Type B pancreatic cell (in vitro differentiated cells): ENCODE measurements at places on chromosomes 5 and 9. TPM values are rescaled to one million over a fixed set of nuclear protein-coding genes. Genes with fewer than 3 reads are reported as not detected.

SPZ1 gene
- not detected in 2 replicates for total RNA-seq

DNA sequence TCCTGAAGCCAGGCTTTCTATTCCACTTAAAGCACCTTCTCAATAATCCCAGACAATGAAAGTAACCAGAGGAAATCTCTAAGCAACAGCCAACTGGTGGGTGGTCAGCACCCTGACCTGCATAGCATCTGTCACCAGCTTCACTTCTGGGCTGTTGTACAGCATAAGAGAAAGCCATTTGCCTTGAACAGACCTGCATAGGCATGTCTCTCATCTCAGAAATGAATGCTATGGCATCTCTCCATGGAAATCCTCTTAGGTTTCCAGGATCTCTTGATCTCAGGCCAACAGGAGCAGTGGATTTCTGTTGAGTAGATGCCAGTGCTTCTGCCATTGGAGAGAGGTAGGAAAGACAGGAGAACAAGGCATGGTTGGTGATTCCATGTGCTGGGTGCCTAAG is 213.6 kb downstream of the GRIA1 start:
- no peak for DNase-seq
- H3K27ac ChIP-seq = no peak overlapping the region
- H3K36me3 ChIP-seq = no peaks in the 10 kb centered on the region
- H3K27me3 ChIP-seq = no peaks in the 10 kb centered on the region
- no peaks in the 10 kb centered on the region for H3K4me1 ChIP-seq

DNA sequence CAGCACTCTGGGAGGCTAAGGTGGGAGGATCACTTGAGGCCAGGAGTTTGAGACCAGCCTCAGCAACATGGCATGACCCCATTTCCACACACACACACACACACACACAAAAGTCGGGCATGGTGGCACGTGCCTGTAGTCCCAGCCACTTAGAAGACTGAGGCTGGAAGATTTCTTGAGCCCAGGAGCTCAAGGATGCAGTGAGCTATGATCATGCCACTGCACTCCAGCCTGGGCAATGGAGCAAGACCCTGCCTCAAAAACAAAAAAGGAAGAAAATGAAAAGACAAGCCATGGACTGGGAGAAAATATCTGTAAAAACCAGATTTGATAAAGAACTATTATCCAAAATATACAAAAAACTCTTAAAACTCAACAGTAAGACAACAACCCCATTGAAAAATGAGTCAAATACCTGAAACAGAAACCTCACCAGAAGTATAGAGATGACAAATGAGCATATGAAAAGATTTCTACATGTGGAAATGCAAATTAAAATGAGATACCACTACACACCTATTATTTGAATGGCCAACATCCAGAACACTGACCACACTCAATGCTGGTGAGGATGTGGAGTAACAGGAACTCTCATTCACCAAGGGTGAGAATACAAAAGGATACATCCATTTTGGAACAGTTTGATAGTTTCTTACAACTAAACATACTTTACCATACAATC is 24.7 kb downstream of the DNAJA1 start:
- no peak overlapping the region for H3K4me3 ChIP-seq
- DNase-seq = no peak
- no peaks in the 10 kb centered on the region for H3K27me3 ChIP-seq
- peaks cover 2% of the 10 kb centered on the region for H3K4me1 ChIP-seq

GRCh38 chr9:121830441-121831140 is 179.2 kb downstream of the DAB2IP start:
- no peak overlapping the region for H3K4me3 ChIP-seq
- peak; percentile 37 for DNase-seq
- peaks cover 10% of the 10 kb centered on the region for H3K4me1 ChIP-seq
- H3K27me3 ChIP-seq = no peaks in the 10 kb centered on the region
- no peak overlapping the region for H3K27ac ChIP-seq
- no peaks in the 10 kb centered on the region for H3K36me3 ChIP-seq

CDX1 gene
- total RNA-seq = 5.0 and 13.4 TPM in 2 replicates

DNA sequence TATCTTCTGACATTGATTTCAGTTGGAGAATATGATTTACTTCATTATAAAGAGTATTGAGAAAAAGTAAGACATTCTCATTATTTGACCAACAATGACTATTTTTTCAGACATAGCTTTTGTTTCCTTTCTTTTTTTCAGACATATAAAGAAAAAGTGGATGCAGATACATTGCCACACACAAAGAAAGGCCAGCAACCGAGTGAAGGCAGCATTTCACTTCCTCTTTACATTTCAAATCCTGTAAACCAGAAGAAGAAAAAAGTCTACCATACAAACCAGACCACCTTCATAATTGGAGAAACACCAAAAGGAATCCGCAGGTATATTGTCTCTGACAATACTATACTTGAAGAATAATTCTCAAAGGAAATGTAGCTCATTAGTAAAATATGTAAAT is 128.9 kb downstream of the ERCC6L2 start:
- DNase-seq = no peak
- H3K4me1 ChIP-seq = no peaks in the 10 kb centered on the region
- H3K4me3 ChIP-seq = no peak overlapping the region
- no peak overlapping the region for H3K27ac ChIP-seq

PCDHA6 gene
- total RNA-seq = 9.3 and 9.6 TPM in 2 replicates

GRCh38 chr9:125965477-125965876 is 218.3 kb downstream of the PBX3 start:
- no peaks in the 10 kb centered on the region for H3K4me1 ChIP-seq
- H3K27me3 ChIP-seq = no peaks in the 10 kb centered on the region
- H3K36me3 ChIP-seq = peaks cover 40% of the 10 kb centered on the region
- no peak overlapping the region for H3K27ac ChIP-seq
- no peak overlapping the region for H3K4me3 ChIP-seq

DNA sequence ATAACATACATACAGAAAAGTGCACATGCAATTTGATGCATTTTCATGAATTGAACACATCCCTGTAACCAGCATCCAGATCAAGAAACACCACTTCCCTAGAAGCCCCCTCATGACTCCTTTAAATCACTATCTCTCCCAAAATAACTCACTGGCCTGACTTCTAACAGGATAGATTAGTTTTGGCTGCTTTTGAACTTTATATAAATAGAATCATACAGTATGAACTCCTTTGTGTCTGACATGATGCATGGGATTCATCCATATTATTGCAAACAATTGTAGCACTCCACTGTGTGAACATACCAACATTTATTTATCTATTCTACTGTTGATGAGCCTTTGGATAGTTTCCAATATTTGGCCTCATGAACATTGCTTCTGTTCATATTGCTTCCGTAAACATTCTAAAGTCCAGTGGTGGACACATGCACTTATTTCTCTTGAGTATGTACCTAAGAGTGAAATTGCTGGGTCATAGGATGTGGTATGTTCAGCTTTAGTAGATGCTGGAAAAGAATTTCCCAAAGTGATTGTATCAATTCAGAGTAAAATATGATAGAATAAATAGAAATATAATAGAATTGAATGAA is 148.7 kb upstream of the GDNF start:
- DNase-seq = no peak
- no peaks in the 10 kb centered on the region for H3K36me3 ChIP-seq
- H3K27ac ChIP-seq = no peak overlapping the region
- peaks cover 26% of the 10 kb centered on the region for H3K4me1 ChIP-seq

DNA sequence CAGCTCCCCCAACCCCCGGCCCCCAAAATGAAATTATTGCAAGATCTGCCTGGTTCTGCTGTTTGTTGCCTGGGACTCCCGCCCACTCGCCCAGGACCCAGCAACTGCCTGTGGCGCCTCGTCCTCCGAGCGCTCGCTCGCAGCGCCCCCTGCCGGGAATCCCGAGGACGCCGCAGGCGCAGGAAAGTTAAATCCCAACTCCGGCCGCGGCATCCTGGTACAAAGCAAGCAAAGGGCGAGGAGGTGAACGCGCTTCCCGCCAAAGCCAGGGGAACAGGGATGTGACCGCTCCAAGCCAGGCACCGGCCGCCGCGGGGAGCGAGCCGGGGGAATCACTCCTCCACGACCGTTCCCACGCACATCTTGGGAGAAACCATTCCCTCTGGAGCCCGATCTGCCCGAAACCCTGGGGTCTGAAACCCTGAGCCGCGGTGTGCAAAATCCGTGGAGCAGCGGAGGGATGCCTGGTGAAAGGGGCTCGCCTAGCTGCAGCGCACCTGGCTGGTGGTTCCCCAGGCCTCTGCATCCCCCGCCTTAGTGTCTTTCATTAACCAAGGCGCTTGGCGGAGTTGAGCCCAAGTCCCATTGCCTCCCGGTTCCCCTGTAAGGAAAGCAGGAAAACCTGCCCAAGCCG is 1.3 kb downstream of the SEMA5A start:
- peak overlapping the region; percentile 90 for H3K4me3 ChIP-seq
- DNase-seq = peak; percentile 93
- peak overlapping the region; percentile 72 for H3K27ac ChIP-seq
- H3K4me1 ChIP-seq = peaks cover 25% of the 10 kb centered on the region
- no peaks in the 10 kb centered on the region for H3K27me3 ChIP-seq

- H3K27ac ChIP-seq = no peak overlapping the region
- no peak for DNase-seq
- peaks cover 20% of the 10 kb centered on the region for H3K27me3 ChIP-seq
- no peak overlapping the region for H3K4me3 ChIP-seq
- no peaks in the 10 kb centered on the region for H3K36me3 ChIP-seq
- H3K4me1 ChIP-seq = peaks cover 38% of the 10 kb centered on the region
Measured at GRCh38 chr9:33443047-33443446, 4.3 kb downstream of the AQP3 start.

SOHLH1 gene
- total RNA-seq = not detected in 2 replicates

DNA sequence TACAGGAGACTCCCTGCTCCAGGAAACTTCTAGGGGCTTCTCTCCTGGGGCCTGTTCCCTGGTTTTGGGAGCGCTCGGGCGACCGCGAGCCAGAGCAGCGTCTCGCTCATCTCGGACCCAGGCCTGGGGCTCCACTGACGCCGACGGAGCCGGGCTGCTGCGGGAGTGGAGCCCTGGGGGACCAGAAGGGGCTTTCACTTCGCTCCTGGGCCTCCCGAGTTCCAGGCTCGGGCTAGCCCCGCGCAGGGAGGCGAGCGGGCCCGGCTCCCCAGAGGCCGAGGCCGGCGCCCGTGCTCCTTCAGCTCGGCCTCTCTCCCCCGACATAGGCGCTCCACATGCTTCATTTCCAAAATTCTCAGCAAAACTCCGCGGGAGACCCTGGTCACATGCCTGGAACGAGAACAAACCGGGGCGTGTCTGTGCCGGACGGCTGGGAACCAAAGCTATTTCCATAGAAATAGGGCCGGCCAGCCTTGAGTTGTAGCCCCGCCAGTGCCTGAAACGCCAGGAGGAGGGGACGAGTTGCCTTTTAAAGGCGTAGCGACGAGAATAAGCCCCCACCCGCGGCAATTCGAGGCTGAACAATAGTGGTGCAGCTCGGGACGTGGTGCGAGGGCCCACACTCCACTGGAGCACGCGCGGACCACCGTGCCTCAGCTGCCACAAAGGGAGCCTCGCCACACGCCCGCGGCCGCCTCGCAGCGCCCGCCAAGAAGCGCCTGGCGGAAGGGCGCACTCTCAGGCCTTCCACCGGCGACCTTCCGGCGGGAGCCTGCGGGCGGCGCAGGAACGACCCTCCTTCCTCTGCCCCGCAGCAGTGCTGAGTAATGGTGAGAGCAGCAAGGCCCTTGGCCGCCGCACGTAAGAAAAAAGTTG is 1.1 kb upstream of the G3BP1 start:
- no peak overlapping the region for H3K27ac ChIP-seq
- no peaks in the 10 kb centered on the region for H3K27me3 ChIP-seq
- H3K36me3 ChIP-seq = no peaks in the 10 kb centered on the region
- H3K4me3 ChIP-seq = peak overlapping the region; percentile 59
- H3K4me1 ChIP-seq = peaks cover 23% of the 10 kb centered on the region

DNA sequence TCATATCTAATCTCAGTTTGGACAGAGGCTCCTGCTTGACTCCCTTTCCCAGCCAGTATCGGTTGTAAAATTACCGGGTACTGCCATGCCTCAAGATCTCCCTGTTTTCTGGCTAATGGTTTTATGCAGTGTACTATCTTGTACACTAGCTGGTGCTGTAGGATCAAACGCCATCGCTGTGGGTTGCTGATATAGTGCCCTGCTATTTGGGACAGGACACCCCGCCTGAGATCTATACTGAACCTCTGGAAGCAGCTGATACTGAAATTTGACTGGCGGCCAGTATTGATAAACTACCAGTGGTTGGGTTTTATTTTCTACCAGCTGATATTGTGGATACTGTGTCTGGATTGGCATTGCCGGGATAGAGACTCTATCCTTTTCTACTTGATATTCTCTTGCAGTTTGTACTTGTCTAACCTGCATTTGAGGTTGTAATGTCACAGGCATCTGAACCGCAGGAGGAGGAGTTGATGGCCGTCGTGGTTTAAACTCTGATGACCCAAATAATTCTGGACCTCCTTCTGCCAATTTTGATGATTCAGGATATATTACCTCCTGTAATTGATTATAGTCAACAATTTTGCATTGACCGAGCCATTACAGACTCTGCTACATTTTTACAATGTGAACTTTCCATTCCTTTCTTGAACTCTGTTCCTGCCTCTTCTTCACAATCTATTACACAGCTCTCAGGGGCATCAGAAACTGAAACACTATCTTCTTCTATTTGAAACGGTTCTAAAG is 112.5 kb upstream of the LARP1 start:
- no peak overlapping the region for H3K4me3 ChIP-seq
- no peaks in the 10 kb centered on the region for H3K36me3 ChIP-seq
- no peak overlapping the region for H3K27ac ChIP-seq

DNA sequence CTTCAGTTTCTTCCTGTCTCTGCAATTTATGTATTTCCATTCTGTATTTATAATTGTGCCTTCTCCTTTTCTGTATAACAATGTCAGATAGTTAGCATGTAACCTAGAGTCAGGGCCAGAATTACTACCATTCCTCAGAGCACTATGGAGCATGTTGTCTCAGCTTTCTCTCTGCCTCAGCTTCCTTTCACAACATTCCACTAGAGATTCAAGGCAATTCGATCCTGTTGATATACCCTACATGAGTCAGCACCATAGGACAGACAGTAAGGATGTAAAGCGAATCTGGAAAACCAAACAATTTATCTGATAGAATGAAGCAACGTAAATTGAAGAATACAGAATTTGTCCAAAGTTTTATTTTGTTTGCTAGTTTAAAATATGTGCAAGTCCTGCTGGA is 728.3 kb upstream of the SEMA6A start:
- H3K4me1 ChIP-seq = peaks cover 35% of the 10 kb centered on the region
- H3K4me3 ChIP-seq = no peak overlapping the region
- H3K27ac ChIP-seq = no peak overlapping the region
- DNase-seq = no peak
- no peaks in the 10 kb centered on the region for H3K36me3 ChIP-seq

DNA sequence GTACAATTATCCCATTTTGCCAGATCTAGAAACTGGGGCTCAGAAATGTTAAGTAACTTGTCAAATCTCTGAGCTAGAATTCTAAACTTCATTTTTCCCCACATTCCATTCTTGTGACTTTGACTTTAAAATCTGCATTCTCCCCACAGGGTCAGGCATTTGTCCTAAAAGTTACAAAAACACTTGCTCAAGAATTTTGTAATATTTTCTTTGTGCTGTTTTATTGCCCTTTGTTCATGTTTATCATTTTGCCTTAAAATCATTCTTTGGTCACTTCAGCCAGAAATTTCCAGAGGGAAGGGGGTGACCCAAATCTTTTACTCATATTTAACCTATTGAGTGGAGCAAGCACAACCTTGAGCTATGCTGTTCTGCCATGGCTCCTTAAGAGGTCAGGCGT is 120.1 kb upstream of the CCL21 start:
- DNase-seq = no peak
- H3K27me3 ChIP-seq = peaks cover 11% of the 10 kb centered on the region
- no peaks in the 10 kb centered on the region for H3K4me1 ChIP-seq
- no peak overlapping the region for H3K27ac ChIP-seq
- no peak overlapping the region for H3K4me3 ChIP-seq
